Dorsolateral prefrontal cortex (tissue), 122 donors: ENCODE measurements at places on chromosomes 2 and 18. TPM values are rescaled to one million over a fixed set of nuclear protein-coding genes. Genes with fewer than 3 reads are reported as not detected.

PPP1R1C gene
- 2.6 TPM for total RNA-seq

DNA sequence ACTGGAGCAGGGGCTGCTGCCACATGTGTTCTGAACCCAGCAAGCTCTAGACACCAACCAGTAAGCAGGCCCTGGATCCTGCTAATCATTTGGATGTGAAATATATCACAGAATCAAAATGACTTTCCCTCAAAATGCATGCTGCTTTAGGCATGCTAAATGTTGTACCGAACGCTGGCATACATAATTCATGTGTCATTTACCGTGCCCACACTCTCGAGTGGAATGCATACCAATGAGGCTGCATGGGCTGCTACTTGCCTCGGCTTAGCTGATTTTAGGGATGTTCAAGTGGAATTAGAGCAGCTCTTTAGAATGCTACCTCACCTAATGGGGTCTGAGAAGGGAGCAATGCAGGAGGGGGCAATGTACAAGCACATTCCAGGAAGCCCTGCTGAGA lies 509.6 kb upstream of the RAB6C start:
- DNase-seq = no peak

ABCG8 gene
- total RNA-seq = 3.0 TPM

- no peak for DNase-seq
These were observed 137.0 kb upstream of the FANCL start for GRCh38 chr2:58378152-58378551.

LRRTM4 gene
- 48.3 TPM for total RNA-seq

- DNase-seq = no peak
These were observed 40.7 kb downstream of the KCNIP3 start for GRCh38 chr2:95337829-95338228.

DNA sequence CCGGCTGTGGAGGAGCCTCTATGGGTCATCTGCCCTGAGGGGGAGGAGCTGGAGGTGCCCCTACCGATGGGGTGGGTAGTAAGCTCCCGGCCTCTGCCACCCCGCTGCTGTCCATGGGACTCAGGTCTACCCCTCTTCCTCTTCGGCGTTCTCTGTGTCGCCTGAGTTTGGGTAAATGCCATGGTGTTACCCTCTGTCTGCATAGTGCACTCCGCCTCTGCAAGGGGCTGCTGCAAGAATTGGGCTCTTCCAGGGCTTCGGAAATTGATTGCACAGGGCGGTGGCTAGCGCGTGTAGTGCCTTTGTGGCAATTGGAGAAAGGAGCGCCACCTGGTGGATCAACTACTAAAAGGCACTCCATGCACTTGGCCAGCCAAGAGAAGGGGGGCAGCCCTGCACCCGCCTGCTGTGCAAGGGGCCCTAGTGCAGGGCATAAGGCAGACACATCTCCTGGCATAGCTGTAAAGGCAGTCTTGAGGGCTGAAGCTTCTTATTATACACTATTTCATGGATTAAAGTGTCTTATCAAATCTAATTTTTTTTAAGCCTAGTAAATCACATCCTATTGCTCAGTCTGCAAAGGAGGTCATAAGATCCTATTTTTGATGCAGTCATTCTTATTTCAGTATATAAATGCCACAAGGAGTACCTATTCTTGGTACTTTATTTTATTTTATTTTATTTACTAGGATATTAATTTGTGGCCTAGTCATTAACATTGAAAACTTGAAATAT lies 308.9 kb downstream of the PDE11A start:
- DNase-seq = peak; percentile 63

DNA sequence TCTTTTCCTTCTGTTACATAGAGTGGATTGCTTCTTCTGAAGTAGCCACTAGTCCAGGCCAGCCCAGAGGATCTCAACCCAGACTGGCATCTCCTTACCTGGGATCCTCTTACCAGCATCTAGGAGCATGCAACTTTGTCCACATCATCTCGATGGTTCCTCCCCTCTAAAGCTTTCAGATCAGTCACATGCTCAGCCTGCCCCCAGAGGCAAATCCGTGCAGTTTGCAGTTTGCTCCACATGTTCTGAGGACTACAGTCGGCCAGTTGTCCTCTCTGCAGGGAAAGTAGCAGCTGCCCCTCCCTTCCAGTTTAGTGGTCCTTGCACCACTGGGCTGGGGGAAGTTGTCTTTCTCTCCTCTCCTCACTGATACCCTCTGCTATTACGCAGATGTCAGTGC lies 259.8 kb upstream of the APCDD1 start:
- no peak for DNase-seq

CFC1 gene
- total RNA-seq = 2.3 TPM

CFAP65 gene
- 0.87 TPM for total RNA-seq

DNA sequence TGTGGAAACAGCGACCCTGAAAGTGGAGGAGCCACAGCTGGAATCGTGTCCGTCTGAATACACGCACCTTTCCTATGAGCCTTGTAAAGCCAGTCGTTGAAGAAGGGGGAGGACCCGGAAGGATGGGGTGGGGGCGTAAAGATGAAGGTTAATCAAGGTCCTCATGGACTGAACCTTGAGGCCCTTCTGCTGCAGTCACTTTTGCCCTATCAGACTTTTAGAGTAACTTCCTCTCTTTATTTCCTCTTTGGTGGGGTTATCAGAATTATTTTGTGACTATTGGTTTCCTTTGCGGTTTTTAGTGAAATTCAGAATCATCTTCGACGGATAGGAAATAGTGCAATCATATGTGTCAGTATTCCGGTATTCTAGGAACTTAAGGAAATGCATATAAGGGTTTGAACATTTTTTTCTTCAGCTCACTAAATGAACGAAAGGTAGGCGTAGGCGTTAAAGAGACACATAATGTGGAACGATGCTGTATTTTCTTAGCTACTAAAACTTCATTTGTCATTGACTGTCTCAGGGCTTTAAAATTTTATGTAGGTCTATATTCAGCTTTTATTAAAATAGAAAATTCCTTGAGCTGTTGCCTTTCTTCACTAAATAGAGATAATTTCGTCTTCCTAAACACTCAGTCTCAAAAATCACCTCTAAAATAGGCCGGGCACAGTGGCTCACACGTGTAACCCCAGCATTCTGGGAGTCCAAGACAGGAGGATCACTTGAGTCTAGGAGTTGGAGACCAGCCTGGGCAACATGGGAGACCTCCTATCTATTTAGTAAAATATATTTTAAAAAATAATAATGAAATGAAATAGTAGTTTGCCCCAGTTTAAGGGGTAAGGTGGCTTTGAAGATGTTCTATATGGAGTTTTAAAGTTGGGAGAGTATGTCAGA lies 1.4 kb upstream of the YES1 start:
- no peak for DNase-seq

DNA sequence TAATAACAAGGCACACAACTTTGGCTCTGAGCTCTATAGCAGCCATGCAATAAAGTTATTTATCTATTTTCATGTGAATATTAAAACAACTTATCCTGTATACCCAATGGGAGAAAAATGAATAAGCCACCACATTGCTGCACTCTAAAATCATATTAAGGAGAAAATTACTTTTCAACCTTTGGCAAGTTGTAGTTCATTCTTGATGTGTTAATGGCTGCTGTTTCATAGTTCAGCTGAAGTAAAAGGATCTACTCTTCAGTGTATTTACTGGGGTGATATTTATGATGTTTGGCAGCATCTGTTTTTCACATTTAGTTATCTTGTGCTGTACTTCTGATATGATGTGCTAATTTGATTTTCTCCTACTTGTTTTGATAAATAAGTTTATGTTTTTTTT lies 71.8 kb downstream of the TMEFF2 start:
- no peak for DNase-seq

- DNase-seq = no peak
These were observed 40.4 kb upstream of the TTC32 start for GRCh38 chr2:19942199-19942598.

GRCh38 chr18:28248653-28249052 lies 71.7 kb upstream of the CDH2 start:
- DNase-seq = no peak

SGPP2 gene
- total RNA-seq = 23.8 TPM

- DNase-seq = no peak
These were observed 45.8 kb downstream of the LDLRAD4 start for GRCh38 chr18:13264091-13265007.

- no peak for DNase-seq
These were observed 31.1 kb upstream of the PPP1R1C start for GRCh38 chr2:181954538-181954883.

DNA sequence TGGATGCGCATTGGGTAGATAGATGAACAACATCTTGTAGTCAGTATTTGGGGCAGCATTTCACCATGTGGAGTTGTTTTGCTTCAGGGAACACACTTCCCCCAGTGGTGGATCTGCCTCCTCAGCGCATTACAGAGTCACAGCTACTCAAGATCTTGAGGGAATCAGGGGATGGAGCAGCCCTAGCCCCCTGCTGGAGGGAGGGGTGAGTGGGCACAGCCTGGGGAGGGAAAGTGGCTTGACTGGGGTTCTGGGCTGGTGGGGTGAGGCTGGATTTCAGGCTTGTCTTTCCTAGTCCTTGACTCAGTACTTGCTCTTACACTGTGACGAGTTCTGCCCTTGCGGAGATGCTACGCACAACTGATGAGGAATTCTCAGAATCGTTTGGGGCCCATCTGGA lies 271.0 kb upstream of the HS6ST1 start:
- DNase-seq = no peak

- no peak for DNase-seq
These were observed 40.0 kb downstream of the NPPC start for GRCh38 chr2:231886071-231886681.

DNA sequence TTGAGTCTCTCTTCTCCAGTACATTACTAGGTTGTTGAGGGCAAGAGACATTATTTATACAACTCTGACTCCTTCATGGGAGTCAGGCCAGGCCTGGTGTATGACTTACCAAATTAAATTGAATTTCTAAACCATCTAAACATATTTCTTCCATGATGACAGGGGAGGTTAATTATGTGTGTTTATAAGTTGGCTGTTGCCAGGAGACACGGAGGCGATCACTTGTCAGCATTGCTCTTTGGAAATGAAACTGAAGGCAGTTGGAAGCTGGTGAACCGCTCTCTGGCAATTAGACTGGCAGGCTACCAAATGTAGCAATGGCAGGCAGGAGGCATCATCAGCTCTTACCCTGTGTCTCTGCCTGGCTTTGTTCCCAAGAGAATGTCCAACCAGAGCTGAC lies 241.4 kb downstream of the KCNS3 start:
- DNase-seq = no peak

HOXD12 gene
- not detected for total RNA-seq

DNA sequence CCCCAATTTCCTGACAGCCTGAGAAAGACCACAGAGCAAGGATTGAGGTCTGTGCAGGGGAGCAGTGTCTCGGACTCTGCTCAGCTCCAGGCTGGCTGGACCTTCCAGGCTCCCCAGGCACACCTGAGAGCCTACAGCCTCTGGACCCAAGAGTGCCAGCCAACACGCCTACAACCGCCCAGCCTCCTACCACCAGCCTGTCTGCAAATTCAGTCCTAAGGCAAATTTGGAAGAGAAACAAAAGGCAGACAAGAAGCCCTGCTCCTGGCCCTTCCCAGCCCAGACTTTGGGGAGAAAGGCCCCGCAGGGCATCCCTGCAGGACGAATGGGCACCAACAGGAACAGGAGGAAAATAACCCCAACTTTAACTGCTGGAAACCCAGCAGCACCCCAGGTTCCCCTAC lies 1.9 kb downstream of the HS6ST1 start:
- peak; percentile 15 for DNase-seq

FBXO48 gene
- total RNA-seq = 2.2 TPM

GRCh38 chr2:119753041-119753929 lies 6.4 kb upstream of the PTPN4 start:
- DNase-seq = no peak

DNA sequence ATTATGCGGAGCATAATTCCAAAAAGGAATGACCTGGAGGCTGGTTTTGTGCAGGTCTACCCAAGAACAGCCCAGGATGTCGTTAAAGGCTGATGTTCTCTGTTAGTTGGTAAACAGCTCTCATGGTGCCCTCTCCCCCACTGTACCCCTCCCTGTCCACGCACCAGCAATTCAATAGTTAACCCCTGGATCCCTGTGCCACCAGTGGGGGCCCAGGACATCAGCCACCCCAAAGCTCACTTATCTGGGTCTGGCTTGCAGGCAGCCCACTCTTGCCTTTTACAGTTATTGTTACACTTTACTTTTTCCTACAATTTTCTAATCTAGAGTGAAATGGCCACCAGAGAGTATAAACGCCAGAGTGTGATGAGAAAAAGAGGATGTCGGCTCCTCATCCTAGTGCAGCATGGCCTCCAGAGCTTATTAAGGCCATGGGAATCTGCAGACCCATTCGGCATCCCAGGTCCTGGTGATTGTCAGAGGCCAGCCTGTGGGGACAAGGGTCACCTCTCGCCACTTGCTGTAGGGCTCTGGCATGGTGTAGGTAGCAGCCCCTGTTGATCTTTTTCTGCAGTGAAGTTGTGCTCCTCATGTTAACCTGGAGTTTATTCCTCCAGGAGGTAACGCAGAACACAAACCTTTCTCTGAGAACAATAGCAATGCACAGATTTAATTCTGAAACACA lies 30.3 kb downstream of the TWIST2 start:
- no peak for DNase-seq

DNA sequence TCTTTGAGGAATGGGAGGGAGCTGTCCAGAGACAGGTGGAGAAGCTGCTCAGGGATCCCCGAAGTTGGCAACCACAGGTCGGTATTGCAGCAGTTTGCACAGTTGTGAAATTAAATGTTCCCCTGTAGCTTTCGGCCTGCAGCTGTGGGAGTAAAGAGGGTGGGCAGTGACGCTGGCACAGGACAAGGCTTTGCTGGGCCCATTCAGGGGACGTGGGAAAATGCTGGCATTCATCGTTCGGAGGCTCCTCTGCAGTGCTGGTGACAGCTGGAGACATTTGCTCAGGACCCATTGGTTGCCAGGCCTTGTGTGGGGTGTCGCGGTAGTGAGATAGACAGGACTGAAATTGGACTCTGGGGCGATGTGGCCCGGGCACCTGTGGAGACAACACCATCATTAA lies 173.7 kb downstream of the MYCN start:
- no peak for DNase-seq

TTR gene
- total RNA-seq = not detected

DNA sequence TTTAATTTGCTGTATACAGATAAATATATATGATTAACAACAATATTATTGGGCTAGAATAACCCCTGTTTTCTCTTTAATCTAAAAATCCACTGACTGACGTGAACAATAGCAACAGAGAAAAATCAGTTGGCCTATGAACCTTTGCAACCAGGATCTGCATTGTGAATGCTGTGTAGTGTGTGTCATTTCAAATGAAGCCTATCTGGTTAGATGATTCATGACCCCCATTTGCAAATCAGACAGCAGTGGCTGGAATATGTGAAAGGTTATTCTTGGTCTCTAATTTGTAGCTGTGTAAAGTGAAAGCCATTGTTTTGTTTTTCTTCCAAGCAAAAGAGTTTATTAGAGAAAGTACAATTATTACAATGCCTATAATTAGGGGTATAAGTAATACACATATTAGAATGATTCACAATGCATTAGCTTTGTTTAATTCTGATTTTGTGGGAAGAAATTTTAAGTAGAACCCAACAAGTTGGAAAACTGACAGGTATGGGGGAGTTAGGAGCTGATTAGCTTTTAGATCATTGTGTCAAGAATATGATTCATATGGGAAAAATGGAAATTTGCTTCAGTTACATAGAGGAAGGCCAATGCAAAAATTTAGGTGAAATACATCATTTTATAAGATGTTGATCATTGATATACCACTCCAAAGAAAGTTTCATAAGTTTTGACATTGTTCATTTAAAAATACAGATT lies 1362.2 kb upstream of the TMEFF2 start:
- no peak for DNase-seq
